ENCODE measurements at places on chromosomes 5 and 9.

- DNase-seq: no peak
Observed at GRCh38 chr5:177981296-177982071, 14.6 kb downstream of the PROP1 start.

- no peak for DNase-seq
Observed at GRCh38 chr9:123326662-123327093, 29.3 kb upstream of the CRB2 start.

GRCh38 chr5:149439899-149440542 is 60.9 kb upstream of the IL17B start:
- no peak for DNase-seq

DNA sequence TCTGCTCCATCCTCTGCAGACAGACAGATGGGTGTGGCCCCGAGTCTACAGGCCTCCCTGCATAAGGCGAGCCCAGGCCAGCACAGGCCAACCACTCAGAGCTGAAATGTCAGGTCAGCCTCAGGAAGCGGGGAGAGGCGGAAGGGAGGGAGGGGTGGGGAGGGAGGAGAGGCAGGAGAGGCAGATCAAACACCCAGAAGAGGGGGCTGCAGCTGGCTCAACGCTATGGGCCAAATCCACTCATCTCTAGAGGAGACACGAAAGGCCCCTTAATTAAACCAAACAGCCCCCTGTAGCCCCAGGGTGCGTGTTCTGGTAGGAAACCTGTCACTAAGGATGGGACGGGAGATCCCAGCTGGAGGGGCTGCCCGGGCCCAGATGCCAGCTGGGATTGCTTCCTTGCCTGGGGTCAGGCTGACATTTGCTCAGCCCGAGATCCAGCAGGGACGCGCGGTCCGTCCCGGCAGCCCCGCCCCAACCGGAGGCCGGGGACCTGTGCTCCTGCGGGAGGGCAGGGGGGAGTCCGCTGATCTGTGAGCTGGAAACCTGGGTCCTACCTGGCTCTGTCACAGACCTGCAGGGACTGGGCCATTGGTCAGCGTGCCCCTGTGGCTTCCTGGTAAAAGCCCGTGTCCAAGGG is 97.2 kb upstream of the SARDH start:
- DNase-seq: no peak

GRCh38 chr5:14676320-14676719 is 11.8 kb downstream of the OTULIN start:
- peak; percentile 39 for DNase-seq

DNA sequence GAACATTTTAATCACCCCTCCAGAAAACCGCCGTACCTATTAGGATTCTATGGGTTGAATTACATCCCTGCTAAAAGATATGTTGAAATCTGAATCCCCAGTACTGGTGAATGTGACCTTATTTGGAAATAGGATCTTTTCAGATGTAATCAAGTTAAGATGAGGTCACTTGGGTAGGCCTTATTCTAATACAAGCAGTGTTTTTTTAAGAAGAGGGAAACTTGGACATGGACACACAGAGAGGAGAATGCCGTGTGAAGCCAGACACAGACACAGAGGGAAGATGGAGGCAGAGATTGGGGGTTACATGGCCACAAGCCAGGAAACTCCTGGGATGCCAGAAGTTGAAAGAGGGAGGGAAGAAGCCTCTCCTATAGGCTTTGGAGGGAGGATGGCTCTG is 183.5 kb downstream of the GNA14 start:
- no peak for DNase-seq

DNA sequence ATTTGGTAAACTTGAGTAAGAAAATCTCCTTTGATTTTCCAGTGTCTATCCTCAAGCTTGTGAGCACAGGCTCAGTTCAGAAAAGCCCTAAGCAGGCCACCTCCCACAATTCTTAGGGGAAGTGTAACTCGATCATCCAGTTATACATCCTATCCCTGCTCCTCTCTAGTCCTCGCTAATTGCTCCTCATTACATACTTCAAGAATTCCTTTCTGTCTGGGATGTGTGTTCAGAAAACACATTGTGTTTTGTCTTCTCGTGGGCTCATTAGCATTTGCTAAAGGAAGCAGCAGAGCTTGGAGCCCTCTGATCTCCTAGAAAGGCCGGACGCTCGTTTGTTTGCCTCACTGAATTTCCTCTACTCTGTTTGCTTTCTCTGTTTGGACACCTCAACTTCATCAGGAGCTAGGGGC is 268.2 kb upstream of the RFX3 start:
- no peak for DNase-seq

GRCh38 chr9:81598811-81599210 is 90.5 kb downstream of the TLE1 start:
- no peak for DNase-seq

GRCh38 chr5:124795829-124796228 is 49.4 kb upstream of the ZNF608 start:
- no peak for DNase-seq

GRCh38 chr9:134054891-134055811 is 12.7 kb downstream of the BRD3 start:
- DNase-seq: no peak

DNA sequence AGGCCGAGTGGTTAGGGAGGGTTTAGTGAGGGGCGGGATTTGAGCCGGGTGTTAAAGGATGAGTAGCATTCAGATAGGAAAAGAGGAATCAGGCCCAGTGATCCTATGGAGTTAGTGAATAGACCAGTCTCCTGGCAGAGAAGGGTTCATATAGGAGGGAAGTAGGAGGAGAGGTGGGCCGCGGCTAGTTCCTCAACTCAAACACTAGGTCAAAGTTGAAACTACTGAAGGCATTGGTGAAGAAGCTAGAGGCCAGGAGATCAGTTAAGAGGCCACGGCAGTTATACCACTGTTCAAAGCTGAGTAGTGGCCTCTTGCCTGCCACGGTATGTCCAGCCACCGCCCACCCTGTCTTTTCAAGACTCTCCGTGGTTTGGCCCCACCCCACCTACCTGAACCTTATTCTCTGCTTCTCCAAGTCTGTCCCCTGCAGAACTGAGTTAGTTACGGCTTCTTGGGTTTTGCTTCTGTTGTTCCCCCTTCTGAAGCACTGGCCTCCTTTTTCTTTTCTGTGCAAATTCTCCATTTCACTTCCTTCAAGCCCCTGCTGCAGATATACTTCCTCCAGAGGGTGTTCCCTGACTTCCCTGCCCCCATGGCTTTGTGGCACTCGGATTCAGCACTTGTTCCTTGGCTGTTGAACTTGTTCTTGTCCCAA is 1.8 kb downstream of the ZBTB34 start:
- no peak for DNase-seq

DNA sequence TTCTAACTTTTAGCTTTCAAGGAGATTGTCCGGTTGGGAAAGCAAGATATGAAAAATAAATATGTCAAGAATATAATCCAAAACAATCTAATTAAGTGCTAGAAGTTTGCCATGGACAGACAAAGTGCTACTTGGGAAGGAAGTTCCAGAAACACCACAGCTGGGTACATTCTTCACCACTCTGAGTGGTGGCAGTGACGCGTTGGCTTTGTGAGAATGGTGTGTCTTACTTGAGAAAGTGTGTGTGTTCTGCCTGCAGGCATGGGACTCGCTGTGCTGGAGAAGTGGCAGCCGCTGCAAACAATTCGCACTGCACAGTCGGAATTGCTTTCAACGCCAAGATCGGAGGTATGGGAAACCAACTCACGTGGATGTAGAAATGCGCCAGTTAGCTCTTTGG is 177.2 kb downstream of the PCSK5 start:
- DNase-seq: no peak

GRCh38 chr5:123098767-123099513 is 9.9 kb downstream of the PRDM6 start:
- DNase-seq: no peak

DNA sequence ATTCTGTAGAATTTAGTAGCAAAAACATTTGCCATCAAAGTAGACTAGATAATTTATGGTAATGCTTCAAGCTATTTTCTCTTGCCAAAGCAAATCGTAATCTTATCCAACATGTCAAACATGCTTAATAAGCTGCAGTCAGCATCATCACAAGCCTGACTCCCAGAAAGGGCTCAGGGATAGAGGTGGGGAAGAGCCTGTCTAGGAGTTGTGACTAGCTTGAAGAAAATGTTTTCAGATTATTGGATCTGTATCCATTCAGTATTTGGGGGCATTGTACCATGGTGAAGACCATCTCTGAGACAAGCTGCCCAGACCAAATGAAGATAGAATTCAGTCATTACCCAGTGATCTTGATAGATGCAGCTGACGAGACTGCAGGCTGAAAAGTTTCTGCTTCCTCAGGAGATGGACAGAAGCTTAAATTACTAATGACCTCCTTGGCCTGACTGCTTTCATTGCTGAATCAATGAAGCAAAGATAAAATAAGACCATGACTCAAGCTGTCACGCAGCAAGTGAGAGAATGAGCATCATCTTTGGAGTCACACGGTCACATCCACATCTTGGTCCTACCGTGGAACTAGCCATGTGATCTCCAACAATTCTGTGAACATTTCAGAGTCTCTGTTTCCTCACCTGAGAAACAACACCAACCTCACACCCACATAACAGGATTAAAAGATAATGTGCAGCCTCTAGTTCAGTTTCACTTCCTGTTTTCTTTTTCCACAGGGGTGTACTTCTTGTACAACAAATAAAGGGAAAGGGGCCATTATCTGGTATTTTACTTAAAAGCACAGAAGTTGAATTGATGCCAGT is 9.4 kb downstream of the ERAP2 start:
- DNase-seq: no peak

DNA sequence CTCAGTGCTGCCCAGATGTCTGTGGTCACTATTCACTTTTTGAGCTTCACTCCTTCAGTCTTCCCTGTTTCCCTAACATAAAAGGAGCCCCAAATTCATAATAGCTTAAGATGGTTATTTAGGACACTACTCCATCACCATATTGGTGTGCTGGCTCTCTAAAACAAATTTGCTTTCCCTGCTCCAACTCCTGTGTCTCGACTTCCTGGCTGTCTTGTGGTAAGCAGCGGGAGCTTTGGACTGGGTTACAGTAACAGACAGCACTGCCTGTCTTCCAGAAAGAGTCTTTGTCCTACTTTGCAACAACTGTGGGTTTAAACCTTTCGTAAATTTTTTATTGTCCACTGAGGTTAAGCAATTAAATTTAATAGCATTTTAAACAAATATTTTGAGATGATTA is 389.4 kb downstream of the CDH9 start:
- DNase-seq: no peak

DNA sequence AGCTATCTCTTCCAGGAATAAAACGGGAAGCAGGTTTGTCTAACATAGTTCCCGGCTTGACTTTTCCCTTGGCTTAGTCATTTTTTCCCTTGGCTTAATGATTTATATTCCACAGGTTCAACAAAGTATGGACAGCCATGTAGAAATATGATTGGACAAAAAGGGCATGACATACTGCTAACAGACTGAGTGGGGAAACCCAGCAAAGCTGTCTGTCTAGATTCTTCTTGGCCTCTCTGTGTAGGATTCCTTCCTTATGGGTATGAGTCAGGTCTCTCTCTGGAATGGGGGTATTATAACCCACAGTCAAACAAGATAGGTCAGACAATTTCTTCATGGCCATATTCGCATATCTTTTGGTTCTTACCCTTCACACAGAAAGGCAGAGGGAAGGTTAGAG is 5.7 kb upstream of the MTAP start:
- no peak for DNase-seq

GRCh38 chr9:114905170-114905940 is 25.0 kb downstream of the TNFSF8 start:
- DNase-seq: no peak

DNA sequence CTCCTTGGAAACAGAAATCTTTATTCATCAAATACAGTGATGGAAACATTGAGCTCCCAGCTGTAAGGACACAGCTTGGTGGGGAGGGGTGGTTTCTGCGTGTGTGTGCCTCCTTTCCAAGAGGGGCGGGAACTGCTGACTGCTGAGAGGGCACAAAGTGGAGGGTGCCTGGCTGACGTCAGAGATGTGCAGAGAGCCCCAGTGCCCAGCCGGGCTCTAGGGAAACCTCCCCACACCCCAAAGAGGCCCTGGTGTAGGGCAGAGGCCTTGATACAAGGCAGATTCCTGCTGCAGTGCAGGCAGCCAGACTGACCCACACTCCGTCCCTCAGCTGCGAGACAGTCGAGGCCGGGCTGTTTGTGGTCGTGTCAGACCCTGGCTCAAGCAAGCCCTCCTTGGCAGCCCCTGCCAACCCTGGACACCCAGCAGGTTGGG is 191.0 kb downstream of the CACNA1B start:
- no peak for DNase-seq

- no peak for DNase-seq
Observed at GRCh38 chr9:129610213-129610472, 10.8 kb downstream of the C9orf50 start.

- no peak for DNase-seq
Observed at GRCh38 chr5:24177821-24178220, 467.0 kb downstream of the CDH10 start.

- no peak for DNase-seq
Observed at GRCh38 chr5:171242521-171242920, 66.5 kb upstream of the TLX3 start.

GRCh38 chr5:140365282-140365681 is 5.3 kb downstream of the SLC4A9 start:
- no peak for DNase-seq

DNA sequence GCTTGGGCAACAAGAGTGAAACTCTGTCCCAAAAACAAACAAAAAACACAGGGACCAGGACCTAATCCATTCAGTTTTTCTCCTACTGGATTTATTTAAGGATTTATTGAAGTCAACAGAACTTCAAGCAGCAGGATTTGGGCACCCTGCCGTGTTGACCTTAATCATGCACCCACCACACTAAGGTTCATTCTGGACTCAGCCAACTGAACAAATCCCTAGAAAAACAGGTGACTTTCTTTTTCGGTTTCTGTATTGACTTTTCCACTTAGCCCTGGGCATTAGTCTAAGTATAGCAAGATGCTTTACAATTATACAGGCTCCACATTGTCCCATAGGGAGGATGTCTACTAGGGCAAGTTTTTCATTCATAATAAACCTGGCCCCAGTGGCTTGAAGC is 30.0 kb downstream of the ZNF131 start:
- no peak for DNase-seq

DNA sequence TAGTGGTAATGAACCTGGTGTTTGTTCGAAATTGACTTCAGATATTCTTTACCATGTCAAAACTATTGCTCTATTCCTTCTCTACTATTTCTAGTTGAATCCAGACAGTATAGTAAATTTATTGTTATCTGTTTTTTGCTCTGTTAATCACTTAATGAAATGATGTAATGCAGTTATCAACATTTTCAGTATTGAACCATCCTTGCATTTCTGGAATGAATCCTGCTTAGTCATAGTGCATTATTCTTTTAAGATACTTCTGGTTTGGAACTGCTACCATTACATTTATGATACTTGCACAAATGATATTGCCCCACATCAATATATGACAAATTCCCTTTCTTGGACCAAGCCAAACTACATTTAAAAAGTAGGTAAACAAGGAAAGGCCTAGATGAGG is 554.0 kb upstream of the KLF4 start:
- no peak for DNase-seq

DNA sequence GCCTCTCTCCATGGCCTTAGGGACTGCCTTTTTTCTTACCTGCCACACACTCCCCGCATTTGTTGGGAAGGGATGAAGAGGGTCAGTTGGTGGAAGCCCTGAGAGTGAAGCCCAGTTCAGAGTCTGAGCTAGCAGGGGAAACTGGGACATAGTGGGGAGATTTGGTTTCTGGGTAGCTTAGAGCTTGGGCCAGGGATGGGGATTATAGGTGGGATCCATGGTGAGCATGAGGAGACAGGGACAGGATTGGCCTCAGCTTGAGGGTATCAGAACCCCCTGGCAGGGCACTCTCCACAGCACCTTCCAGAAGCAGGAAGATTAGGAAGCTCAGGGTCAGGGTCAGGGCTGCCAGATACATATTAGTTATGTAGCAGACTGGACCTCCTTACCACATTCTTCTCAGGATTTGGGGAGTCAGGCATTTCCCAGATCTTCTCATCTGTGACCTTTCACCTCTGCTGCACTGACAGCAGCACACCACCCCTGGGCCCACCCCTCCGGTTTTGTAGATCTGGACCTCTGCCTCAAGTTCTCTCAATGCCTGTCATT is 17.9 kb downstream of the OR13J1 start:
- no peak for DNase-seq
